Upper lobe of right lung (tissue), 1 donor: ENCODE measurements at places on chromosomes 6 and 20. TPM values are rescaled to one million over a fixed set of nuclear protein-coding genes. Genes with fewer than 3 reads are reported as not detected.

GRCh38 chr20:32456869-32457478 is 98.8 kb downstream of the ASXL1 start:
- no peak for DNase-seq

GGTLC1 gene
- 105 TPM for total RNA-seq

GRCh38 chr6:128271011-128271410 is 249.4 kb downstream of the PTPRK start:
- no peak for DNase-seq

GRCh38 chr20:62872184-62872847 is 10.7 kb upstream of the TCFL5 start:
- DNase-seq: no peak

- no peak for DNase-seq
Measured at GRCh38 chr20:11090751-11091150, 417.0 kb upstream of the JAG1 start.

DNA sequence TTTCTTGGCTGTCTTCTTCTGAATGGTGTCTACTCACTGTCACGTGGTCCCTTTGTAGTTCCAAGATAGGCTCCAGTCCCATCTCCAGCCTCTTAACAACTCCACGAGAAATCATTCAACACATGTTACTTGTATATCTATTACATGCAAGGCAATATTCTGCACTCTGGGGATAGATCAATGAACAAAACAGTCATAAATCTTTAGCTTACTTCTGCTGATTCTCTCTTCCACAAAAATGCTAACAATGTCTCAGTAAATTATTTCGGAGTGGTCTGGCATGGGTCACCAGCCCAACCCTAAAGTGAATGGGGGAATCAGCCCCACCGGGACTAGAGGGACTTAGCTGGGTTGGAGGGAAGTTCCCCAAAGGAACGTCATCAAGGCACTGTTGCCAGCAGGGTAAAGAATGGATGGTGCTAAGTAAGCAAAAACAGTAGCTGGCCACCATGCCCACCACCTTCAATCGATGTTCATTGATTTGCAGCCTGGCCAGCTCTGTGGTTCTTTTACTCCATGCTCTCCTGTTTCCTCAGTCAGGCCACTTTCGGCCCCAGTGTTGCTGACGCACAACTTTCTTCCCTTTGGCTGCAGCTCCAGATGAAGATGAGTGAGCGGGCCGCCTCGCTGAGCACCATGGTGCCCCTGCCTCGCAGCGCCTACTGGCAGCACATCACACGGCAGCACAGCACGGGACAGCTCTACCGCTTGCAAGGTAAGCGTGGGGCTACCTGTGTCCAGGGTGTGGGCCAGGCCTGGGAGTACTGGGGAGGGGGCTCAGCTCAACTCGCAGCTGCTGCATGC is 167.7 kb downstream of the DOK5 start:
- DNase-seq: no peak

DNA sequence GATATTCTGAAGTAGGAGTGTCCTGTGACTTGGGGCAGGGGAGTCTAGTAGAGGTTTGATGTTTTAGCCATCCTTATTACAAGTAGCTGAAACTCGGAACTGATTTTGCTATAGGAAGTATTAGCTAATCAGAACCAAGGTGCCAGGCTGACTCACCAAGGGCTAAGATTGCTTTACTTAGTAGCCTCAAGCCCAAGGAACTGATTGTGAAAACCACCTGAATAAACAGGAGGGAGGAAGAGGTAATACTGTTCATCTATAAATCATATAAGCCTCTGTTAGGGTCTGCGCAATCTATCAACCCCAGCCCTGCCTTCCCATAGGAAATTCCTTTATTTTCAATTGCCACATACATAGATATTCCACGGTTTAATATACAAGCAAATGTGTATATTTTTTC is 54.4 kb downstream of the GNAS start:
- no peak for DNase-seq

GRM4 gene
- total RNA-seq: 0.29 TPM

ECT2L gene
- not detected for total RNA-seq

GRCh38 chr6:107083921-107084320 is 31.4 kb downstream of the BEND3 start:
- DNase-seq: no peak

DNA sequence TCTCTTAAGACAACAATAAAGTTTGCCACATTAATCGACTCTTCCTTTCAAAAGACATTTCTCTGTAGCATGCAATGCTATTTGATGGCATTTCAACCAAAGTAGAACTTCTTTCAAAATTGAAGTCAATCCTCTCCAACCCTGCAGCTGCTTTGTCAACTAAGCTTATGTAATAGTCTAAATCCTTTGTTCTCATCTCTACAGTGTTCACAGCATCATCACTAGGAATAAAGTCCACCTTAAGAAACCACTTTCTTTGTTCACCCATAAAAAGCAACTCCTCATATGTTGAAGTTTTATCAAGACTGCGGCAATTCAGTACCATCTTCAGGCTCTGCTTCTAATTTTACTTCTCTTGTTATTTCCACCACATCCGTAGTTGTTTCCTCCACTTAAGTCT is 11.5 kb upstream of the BLOC1S5 start:
- no peak for DNase-seq

- DNase-seq: no peak
Measured at GRCh38 chr6:53834132-53834531, 39.3 kb downstream of the LRRC1 start.

GRCh38 chr20:10779911-10780310 is 106.1 kb upstream of the JAG1 start:
- DNase-seq: no peak

DNA sequence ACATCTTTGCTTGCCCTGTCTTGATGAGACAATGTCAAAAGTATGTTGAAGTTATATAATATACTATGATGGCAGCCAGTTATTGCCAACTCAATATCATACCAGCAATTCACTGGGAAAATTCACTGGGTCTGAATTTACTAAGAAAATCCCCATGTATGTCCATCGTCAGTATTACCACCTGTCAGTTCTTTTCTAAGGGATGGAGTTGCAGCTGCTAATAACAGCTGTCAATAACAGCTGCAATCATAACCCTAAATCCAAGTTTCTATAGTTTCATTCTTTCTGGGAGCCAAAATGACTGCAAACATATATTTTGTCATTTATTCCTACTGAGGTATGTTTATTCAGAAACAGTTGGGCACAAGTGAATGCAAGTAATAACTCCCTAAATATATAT is 132.6 kb upstream of the RIN2 start:
- no peak for DNase-seq

STX16 gene
- total RNA-seq: 57.0 TPM

IPCEF1 gene
- total RNA-seq: 8.8 TPM

DNA sequence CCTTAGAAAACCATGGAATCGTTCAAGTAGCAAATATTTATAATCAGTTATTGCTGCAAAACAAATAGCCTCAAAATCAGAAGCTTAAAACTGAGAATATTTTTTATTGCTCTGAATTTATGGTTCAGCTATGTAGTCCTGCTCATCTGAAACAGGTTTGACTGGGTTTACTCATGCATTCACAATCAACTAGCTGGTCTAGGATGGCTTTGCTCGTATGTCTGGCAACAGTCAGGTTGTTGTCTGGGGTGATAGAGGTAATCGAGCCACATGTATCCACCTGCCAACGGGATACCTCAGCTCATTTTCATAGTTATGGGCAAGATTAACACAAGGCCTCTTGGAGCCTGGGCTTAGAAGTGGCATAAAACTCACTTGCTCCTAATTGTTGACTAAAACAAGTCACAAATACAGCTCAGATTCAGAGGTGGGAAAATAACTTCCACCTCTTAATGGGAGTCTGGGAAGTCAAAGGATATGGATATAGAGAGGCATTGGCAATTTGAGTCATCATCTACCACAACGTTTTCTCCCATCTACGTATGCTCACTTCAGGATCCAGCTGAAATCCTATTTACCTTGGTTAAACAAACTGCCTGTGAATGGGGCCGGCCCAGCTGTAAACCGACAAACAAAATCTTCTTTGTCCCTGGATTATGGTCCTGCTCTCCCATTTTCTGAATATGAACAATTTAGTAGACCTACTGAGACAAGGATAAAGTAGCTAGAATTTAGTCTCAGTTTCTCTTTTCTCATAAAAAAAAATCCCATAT is 54.5 kb upstream of the TENT5A start:
- no peak for DNase-seq

ADGRG6 gene
- 47.6 TPM for total RNA-seq

TGM3 gene
- total RNA-seq: not detected

- DNase-seq: no peak
Measured at GRCh38 chr6:143694560-143694959, 16.8 kb downstream of the PHACTR2 start.

HLA-DQB2 gene
- 62.8 TPM for total RNA-seq

DNA sequence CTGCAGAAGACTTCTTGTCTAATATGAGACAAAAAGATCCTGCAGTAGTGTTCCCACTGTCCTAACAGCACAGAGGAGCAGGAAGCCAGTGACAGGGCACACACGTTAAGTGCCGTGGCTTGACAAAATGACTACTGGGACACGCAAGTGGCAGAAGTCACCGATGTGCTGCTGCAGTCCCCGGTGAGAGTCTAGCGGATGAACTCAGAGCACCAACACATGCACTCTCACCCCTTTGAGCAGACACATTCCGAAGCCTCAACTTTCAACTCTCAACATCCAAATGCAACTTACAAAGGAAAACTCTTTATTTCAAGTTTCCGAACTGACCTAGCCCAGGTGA is 898 bp downstream of the LAMA4 start:
- DNase-seq: no peak

- DNase-seq: peak; percentile 78
Measured at GRCh38 chr6:39339868-39340550, 17.5 kb upstream of the KCNK16 start.

DNA sequence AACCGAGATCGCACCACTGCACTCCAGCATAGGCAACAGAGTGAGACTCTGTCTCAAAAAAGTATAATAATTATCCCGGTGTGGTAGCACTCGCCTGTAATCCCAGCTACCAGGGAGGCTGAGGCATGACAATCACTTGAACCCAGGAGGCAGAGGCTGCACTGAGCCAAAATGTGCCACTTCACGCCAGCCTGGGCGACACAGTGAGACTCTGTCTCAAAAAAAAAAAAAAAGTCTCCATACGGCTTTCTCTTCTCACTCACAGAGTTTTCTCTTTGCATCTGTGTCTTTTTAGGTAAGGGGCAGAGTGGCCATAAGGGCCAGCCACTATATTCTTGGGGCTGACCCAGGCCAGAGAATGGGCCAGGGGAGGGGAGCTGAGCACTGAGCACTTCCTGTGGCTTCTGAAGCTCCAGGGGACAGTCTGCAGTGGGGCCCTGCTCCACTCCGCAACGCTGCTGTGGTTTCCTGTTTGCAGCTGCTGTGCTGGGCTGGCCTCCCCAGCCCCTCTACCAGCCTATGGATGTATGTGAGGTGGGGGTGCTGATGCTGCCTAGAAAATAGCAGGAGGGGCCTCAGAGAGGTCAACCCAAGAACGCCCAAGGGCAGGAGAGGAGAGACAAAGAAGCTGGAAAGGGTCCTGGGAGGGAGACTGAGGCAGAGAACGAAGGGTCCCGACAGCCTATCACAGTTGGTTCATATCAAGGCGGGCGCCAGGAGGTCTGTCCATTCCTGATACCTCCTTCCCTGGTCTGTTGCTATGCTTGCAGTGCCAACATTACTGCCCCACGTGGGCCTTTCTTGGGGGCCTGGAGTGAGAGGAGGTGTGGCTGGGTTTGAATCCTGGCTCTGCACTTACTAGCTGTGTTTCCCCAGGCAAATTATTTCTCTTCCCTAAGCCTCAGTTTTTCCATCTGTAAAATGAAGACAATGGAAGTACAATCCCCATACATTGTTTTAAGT is 16.0 kb downstream of the SLA2 start:
- DNase-seq: no peak

- no peak for DNase-seq
Measured at GRCh38 chr6:112204350-112204706, 50.0 kb downstream of the LAMA4 start.

SLCO4A1 gene
- total RNA-seq: 63.3 TPM

- no peak for DNase-seq
Measured at GRCh38 chr20:62219101-62219991, 732 bp downstream of the HRH3 start.

- no peak for DNase-seq
Measured at GRCh38 chr20:54624706-54625390, 149.5 kb downstream of the DOK5 start.

DNA sequence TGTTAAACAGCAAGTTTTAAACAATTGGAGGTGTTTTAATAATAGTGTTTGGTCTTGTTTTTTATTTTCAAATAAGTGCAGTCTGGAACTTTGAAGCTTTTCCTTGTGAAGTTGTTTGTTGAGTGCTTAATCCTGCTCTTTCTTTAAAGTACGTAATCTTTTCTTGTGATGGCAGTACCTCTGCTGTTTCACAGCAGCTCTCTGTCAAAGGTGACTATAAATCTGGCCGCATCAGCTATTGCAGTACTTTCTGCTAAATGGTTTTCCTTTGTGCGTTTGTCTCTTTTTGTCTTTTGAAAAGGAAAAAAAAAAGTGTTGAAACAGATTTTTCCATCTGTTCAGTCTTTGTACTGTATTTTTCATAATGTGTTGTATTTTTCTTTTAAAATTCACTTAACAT is 12.7 kb downstream of the STXBP5 start:
- DNase-seq: no peak

OR2J3 gene
- total RNA-seq: not detected

DNA sequence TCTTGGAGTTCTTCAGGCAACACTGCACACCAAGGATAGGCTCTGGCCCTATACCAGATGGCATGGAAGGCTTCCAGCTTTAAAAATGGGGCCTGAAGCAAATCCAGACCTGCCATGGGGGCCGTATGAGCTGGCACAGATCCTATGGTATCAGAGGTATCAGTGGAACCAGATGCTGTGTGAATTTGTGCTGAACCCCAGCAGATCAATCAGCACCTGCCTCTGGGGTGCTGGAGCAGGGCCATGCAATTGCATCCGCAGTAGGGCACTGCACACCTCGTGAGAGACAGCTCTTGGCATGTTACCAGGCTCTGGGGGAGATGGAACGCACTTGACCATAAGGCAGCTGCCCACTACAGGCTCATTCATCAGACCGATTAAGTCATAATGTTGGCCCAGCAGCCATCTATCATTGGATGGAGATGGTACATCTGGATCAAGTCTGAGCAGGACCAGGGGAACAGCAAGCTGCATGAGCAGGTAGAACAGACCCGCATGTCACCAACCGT is 221.5 kb downstream of the MYLK4 start:
- no peak for DNase-seq

- peak; percentile 70 for DNase-seq
Measured at GRCh38 chr6:106360989-106361430, 493 bp downstream of the CRYBG1 start.
